ENCODE measurements at places on chromosomes 12 and 14.
A peak's percentile ranks its signal among the peaks of the same experiment; 100 is the strongest.

DNA sequence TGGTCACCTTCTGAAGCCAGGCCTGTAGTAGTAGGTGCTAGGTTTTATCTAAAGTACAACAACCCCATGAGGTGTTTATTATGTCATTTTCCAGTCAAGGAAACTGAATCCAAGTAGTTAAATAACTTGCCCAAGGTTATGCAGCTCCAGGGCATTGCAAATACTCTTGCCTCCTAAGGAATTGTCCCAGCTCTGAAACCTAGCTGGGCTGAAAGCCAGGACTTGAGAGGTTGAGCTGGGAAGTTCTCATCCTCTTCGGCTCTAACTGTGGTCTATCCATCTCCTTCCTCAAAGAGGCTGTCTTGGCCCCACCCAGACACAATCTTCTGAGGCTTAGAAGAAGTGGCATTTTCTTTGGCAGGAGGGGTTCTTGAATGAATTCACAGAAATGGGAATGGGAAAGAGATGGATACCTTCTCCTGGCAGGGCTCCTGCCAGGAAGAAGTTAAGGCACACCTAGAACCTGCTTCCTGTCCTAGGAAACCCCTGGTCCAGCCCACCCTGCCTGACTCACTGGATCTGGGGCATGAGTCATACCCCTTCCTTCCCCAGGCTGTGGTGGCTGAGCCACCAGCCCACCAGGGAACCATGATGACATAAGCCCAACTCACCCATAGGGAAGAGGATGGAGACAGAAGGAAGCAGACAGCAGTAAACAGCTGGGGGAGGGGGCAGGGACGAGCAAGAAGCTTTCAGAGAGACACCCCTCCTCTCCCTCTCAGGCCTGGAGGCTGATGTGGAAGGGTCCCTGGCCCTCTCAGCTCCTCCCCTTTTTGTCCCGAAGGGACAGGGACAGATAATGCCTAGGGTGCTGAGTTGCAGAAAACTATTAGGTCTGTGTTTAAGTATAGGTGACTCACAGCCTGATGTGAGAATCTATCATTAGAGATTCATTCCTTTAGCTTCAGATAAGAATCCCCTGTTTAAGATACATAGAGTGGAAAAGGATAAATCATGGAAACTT lies 2.1 kb upstream of the PLEK2 start:
- peak; percentile 36 for DNase-seq

DNA sequence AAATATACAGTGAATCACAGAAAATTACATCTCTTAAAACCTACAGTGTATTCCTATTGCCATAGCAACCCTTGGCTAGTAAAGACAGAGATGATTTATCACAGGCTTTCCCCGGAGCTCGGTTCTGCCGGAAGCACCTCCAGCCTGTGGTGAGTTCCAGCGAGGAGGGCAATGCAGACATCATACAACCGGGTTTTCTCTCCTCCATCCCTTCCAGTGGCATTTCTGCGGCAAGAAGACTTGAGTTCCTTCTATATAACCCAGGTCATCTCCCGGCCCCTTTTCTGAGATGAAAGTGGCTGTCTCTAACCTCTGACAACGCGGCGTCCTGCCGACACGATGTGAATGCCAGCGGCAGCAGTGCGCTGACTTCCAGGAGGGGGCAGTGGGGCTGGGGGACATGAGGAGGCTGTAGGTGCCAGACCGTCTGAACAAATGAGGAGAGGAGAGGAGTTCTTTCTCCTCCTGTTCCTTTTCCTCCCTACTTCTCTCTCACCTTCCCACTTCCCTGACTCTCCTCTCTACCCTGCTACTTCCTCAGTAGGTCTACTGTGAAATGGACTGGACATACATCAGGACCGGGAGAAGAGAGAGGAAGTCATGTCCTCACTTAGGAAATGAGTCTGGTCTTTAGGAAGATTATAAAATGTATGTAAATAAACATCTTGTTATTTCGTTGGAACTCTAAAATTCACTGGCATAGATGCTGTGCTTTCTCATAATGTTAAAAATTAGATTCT lies 68.6 kb upstream of the MAX start:
- DNase-seq, result peak; percentile 38

- DNase-seq, result no peak
Measured at GRCh38 chr14:97703006-97703760, 906.0 kb downstream of the VRK1 start.

DNA sequence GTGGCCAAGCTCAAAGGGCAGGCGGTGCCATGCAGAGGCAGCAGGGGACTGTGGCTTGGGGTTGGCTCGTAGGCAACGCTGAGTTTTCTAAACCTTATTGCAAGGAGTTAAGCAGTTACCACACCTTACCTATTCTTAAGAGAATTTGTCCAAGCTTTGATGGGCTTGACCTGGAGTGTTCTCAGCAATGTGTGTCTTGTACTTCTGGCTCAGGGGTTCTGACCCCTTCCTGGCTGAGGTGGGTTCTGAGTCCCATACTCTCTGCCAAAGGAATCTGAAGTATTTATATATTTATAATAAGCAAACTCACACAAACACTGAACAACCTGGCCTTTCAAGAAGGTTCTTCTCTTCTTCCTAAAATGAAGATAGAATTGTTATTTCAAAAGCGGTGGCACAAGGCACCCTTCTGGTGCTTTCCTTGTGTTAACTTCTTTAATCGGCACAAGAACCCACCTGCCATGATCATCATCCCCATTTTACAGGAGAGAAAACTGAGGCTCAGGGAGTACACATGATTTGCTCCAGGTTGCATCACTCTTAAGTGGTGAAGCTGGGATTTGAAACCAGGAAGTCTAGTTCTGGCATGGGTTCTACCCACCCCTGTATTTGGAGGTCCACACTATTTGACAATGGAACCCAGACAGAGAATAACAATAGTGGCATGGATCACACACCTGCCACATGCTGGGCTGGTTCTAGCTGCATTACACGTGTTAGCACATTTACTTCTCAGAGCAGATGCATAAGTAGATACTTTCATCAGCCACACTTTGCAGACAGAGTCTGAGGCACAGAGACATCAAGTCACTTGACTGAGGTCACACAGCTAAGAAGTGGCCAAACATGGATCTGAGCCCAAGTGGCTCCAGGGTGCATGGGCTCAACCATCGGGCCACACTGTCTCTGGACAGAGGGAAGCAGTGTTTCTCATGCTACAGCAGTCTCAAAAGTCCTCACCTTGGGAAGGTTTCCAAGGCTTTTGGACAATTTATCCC lies 224.0 kb downstream of the AACS start:
- no peak for DNase-seq

- DNase-seq, result no peak
Measured at GRCh38 chr14:67746927-67747326, 45.2 kb downstream of the RDH12 start.

GRCh38 chr14:93811020-93811419 lies 22.7 kb upstream of the PRIMA1 start:
- DNase-seq, result no peak

- DNase-seq, result no peak
Measured at GRCh38 chr14:77882098-77882497, 82.2 kb downstream of the ADCK1 start.

GRCh38 chr14:71659159-71659558 lies 273.1 kb upstream of the RGS6 start:
- no peak for DNase-seq

GRCh38 chr14:76936483-76936882 lies 92.0 kb downstream of the IRF2BPL start:
- DNase-seq, result no peak

GRCh38 chr12:63937378-63938316 lies 93.1 kb downstream of the SRGAP1 start:
- DNase-seq, result no peak

GRCh38 chr14:64060199-64060545 lies 207.4 kb downstream of the SYNE2 start:
- no peak for DNase-seq

- DNase-seq, result no peak
Measured at GRCh38 chr12:131987552-131987951, 37.8 kb downstream of the EP400 start.

- no peak for DNase-seq
Measured at GRCh38 chr14:95504135-95505029, 12.1 kb downstream of the SYNE3 start.

GRCh38 chr12:75208856-75209811 lies 505 bp downstream of the KCNC2 start:
- DNase-seq, result no peak

DNA sequence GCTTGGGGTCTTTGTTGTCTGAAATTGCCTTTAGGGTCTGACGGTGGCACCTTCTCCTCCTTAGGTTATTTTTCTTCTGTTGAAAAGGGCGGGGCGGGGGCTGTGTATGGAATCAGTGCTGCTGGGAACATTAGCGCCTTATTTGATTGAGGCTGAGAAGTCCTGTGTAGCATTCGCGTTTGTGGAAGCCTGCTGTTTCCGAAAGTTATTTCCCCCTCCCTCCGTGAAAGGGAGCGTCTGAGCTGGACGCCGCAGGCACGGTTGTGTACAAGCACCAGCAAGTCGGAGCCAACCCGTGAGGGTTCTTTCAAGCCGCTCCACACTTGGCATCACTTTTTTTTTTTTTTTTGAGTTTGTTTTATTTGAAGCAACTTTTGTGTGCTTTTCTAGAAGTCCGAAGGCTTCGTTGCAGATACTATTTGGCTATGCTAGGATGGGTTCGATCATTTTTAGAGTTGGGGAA lies 1.1 kb downstream of the SYNE2 start:
- peak; percentile 41 for DNase-seq

DNA sequence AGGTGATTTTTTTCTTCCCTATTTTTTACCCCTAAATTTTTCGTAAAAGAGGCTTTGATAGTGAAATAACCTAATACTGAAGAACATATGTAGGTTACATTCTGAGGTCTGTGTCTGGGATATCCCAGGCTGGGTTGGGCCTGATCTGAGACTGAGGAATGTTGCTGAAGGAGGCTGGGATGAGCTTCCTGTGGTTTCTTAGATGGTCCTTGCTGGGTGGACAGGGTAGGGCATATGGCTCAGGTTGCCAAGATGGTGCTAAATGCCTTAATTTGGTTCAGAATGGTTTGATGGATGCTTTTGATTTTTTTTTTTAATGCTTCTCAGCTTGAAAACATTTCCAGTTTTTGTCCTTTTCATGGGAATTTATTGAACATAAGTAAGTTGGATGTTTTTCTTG lies 124.6 kb upstream of the PMCH start:
- no peak for DNase-seq

- DNase-seq, result no peak
Measured at GRCh38 chr14:101209594-101209993, 306.1 kb upstream of the RTL1 start.

- no peak for DNase-seq
Measured at GRCh38 chr12:73598626-73599025, 939.0 kb upstream of the ATXN7L3B start.

DNA sequence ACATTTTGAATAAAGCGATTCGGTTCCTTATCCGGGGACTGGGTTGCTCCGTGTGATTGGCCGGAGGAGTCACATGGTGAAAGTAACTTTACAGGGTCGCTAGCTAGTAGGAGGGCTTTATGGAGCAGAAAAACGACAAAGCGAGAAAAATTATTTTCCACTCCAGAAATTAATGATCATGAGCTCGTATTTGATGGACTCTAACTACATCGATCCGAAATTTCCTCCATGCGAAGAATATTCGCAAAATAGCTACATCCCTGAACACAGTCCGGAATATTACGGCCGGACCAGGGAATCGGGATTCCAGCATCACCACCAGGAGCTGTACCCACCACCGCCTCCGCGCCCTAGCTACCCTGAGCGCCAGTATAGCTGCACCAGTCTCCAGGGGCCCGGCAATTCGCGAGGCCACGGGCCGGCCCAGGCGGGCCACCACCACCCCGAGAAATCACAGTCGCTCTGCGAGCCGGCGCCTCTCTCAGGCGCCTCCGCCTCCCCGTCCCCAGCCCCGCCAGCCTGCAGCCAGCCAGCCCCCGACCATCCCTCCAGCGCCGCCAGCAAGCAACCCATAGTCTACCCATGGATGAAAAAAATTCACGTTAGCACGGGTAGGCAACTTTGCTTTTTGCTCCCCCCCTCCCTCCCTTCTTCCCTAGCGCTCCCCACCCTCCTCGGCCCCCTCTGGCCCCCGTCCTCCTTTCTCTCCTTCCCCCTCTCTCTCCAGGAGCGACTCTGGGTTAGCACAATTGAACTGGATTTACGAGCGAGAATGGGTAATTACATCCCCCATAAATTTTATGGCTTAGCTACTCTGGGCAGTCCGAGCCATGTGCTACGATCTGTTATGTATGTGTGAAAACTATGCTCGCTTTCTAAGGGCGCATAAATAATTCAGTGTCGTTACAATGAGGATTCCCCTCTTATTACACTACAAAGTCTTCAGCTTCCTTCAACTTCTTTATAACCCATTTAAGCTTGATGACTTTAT lies at the start of gene HOXC4:
Gene HOXC4, plus strand, starts transcription at position 85 of the 991 bp plus-strand sequence. Its CDS starts 88 bp downstream, at position 173.
- no peak for DNase-seq

GRCh38 chr14:61866932-61867920 lies 105.0 kb downstream of the SNAPC1 start:
- no peak for DNase-seq

DNA sequence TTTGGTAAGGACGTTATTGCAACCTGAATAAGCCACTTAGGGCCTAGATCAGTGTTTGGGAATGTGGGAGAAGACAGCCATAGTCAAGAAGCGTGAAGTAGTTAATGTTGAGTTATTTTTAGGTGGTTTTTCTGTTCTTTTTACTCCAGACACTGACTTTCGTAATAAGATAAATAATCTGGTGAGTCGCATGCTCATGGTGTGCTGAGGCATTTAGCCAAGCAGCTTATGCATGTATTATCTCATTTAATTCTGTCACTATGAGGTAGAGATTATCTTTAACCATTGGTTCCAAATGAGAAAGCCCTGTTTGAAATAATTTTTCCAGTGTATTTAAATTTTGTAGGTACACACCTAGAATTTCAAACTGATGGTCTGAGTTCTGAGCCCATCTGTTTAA lies 67.3 kb downstream of the RCOR1 start:
- DNase-seq, result no peak

- no peak for DNase-seq
Measured at GRCh38 chr12:123941000-123941399, 31.6 kb downstream of the CCDC92 start.

- no peak for DNase-seq
Measured at GRCh38 chr12:102746963-102747362, 170.1 kb downstream of the PAH start.

DNA sequence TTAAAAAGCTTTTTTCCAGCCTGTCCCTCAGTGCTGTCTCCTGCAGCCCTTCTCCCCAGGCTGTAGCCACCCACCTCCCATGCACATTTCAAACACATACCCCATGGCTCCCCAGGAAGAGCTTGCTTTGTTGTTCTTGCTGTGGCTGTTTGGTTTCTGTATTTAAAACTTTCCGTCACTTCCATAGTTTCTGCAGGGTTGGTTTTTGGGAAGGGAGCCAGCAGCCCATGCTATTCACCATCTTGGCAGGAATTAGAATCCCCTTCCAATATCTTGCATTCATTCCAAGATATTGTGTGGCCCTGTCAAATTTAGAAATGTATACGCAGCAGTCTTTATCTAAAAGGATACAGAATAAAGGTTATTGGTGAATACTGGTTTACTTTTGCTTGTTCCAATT lies 29.6 kb downstream of the CFAP251 start:
- DNase-seq, result no peak

DNA sequence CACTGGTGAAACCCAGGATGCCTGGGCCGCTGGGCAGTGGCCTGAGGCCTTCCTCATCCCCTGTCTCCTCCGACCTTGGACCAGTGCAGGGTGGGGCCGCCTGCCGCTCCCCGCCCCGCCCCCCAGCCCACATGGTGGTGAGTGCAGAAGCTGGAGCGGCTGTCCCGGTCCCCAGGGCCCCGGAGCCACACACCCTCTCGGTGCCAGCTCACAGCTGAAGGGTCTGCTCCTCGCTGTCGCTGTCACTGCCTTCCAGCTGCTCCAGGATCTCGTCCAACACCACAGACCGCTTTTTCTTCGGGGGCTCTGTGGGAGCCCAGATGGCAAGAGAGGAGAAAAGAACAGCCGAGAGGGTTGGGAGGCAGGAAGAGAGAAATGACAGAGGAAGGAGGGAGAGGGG lies 143.1 kb downstream of the RBM19 start:
- no peak for DNase-seq

- DNase-seq, result no peak
Measured at GRCh38 chr12:105574056-105574715, 243.7 kb downstream of the C12orf75 start.

Measured in activated CD4-positive, alpha-beta T cell treated with anti-CD3 and anti-CD28 coated beads for 4 hours (primary cell).